Activated CD4-positive, alpha-beta T cell treated with anti-CD3 and anti-CD28 coated beads, Interleukin-2, amount 10 ng/mL, durations not matched to agents 7 days and 5 days (primary cell): ENCODE measurements at places on chromosomes 13 and 19. TPM values are rescaled to one million over a fixed set of nuclear protein-coding genes. Genes with fewer than 3 reads are reported as not detected.
A peak's percentile ranks its signal among the peaks of the same experiment; 100 is the strongest.

GRCh38 chr13:50387051-50387581 lies 371.9 kb downstream of the KCNRG start:
- peak; percentile 16 for DNase-seq

The AP1M2 gene
- total RNA-seq, result not detected

DNA sequence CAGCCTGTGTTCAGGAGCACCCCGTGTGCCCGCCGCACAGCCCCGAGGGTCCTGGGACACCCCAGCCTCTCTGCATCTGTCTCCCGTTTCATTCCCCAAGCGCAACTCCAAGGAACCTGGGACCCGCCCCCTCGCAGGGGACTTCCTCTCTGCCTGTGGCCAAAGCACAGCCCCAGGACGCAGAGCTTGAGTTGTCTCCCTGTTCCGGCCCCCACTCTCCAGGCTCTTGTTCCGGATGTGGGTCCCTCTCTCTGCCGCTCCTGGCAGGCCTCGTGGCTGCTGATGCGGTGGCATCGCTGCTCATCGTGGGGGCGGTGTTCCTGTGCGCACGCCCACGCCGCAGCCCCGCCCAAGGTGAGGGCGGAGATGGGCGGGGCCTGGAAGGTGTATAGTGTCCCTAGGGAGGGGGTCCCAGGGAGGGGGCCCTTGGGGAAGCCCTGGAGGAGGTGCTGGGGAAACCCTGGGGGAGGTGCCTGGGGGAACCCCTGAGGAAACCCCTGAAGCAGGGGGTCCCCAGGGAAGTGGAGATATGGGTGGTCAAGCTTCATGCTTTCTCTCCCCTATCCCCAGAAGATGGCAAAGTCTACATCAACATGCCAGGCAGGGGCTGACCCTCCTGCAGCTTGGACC lies 1.3 kb downstream of the HCST start:
- DNase-seq, result peak; percentile 94

The BABAM1 gene
- total RNA-seq, result 111 TPM

GRCh38 chr13:112783135-112783977 lies 93.5 kb downstream of the ATP11A start:
- no peak for DNase-seq

- no peak for DNase-seq
These were observed 181.8 kb downstream of the COL4A1 start for GRCh38 chr13:110125157-110125556.

- DNase-seq, result no peak
These were observed 68.0 kb upstream of the C1QTNF9B start for GRCh38 chr13:23965346-23965745.

DNA sequence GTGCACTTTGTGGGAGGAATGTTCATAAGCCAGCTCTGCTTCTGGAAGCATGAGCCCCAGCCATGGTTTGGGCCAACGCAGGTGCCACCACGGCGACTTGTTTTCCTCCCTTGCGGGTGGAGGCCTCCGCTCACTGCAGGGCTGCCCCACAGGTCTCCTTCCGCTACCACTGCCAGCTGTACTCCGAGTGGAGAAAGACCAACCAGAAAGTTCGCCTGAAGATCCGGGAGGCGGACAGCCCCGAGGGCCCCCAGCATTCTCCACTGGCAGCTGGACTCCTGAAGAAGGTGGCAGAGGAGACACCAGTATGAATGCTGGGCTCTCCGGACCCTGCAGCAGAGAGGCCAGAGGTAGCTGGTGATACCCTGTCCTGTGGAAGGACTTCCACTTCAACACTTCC lies 6.5 kb upstream of the HNRNPM start:
- no peak for DNase-seq

GRCh38 chr19:14782626-14783409 lies 4.5 kb upstream of the ADGRE2 start:
- DNase-seq, result no peak

The TNFAIP8L1 gene
- total RNA-seq, result 21.9 TPM

The OR10H1 gene
- total RNA-seq, result not detected

- no peak for DNase-seq
These were observed 2596.2 kb downstream of the PCDH9 start for GRCh38 chr13:64633948-64634347.

The SSC5D gene
- total RNA-seq, result 0.42 TPM

The FCAR gene
- not detected for total RNA-seq

DNA sequence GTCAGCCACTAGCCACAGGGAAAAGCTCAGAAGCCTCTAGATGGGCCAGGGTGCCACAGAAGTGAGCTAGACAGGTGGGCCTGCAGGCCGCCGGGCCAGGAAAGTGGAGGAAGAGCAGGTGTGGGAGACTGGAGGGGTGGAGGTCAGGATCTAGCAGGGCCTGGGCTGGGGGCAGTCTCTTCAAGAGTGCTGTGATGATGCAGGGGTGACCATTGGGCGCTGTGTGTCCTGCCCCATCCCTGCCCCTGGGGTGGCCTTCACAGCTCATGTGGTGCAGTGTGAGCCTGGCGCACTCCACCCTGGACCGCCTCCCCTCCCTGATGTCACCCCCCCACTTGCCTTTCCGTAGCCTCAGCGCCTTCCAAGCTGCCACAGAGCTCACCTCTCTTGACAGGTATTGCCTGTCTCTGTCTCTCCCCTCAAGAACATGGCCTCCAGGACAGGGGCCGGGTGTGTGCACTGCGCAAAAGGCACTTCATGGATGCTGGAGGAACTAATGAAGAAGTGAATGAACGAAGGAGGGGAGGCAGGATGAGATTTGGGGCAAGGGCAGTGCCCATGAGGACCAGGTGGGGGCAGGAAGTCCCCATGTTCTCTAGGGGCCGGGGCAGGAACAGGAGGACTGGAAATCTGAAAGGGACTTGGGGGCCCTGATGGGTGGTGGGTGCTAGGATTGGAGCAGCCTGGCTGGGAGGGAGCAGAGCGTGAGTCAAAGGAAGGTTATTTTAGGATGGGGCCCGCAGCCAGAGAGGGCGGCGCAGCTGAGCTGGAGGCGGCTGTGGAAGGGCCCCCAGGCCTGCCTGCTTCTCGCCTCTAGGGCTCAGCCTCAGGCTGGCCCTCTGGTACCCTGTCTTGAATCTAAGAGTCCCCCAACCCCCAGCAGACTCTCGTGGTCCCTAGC lies 6.6 kb downstream of the SSBP4 start:
- DNase-seq, result no peak

The RASIP1 gene
- 0.50 TPM for total RNA-seq

DNA sequence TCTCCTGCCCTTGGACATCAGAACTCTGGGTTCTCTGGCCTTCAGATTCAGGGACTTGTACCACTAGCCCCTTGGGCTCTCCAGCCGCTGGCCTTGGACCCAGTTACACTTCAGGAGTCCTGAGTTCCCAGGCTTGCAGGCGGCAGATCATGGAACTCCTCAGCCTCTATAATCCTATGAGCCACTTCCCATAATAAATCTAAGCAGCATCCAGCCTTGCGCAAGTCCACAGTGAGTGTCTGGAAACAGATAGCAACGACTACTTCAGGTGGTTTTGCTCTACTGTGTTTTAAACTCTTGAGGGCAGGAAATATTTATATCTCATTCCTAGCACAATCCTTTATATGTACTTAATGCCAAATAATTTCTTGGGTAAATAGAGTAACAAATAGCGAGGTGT lies 92.3 kb downstream of the COL4A1 start:
- no peak for DNase-seq

GRCh38 chr13:105471673-105472072 lies 1063.8 kb downstream of the EFNB2 start:
- DNase-seq, result no peak

The ZNF569 gene
- 8.0 TPM for total RNA-seq

DNA sequence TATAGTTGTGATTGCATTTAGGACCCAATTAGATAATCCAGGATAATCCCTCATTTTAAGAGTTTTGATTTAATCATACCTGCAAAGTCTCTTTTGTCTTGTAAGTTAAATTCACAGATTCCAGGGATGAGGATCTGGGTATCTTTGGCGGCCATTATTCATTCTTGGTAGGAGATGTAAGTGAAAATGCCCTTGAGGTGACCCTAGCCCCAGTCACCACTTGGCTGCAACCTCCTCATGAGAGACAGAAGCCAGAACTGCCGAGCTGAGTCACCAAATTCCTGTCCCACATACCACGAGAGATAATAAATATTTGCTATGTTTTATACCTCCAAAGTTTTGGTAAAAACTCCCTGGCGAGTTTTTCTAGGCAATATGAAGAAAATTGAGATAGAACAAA lies 389.4 kb downstream of the RFC3 start:
- DNase-seq, result no peak

GRCh38 chr19:55345818-55346724 lies 6.4 kb downstream of the KMT5C start:
- no peak for DNase-seq

- DNase-seq, result no peak
These were observed 127.5 kb downstream of the SIPA1L3 start for GRCh38 chr19:38034492-38034860.

DNA sequence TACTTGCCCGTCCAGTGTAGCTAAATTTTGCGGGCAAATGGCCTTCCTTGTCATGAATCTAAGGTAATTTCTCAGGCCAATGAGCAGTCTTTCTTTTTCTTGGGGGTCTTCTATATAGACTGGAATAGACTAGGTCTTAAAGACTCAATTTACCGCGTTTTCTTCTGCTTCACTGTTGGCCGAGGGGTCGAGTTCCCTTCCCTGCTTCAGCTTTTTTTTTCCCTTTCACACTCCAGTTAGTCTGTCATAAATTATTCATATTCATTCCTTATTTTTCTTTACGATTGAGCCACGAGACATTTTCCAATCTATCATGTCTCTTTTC lies 276 bp downstream of the ALG11 start:
- DNase-seq, result no peak

DNA sequence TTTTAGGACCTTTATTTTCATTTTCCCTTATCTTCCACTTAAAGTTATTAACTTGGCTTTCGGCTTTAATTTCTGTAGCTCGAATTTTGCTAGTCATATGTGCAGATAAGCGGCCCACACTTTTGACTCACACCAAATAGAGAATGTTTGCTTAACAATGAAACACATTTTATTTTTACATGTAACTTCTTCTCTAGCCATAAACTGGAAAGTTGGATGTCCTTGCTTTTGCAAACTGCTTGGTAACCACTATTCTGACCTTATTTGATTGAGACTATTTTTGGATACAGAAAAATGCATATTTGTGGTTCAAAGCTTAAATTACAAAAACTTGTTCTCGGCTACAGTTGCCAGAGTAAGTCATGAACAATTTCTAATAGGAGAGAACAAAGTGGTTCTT lies 600.0 kb downstream of the KCTD12 start:
- no peak for DNase-seq

GRCh38 chr13:43166644-43167457 lies 143.5 kb downstream of the DNAJC15 start:
- DNase-seq, result no peak

- DNase-seq, result peak; percentile 80
These were observed 216.2 kb downstream of the IRS2 start for GRCh38 chr13:109569958-109570711.

- no peak for DNase-seq
These were observed 60.8 kb downstream of the KCTD12 start for GRCh38 chr13:76825430-76825829.

- DNase-seq, result no peak
These were observed 211.6 kb downstream of the SHISA2 start for GRCh38 chr13:25840261-25840660.
